ENCODE measurements at places on chromosomes 13 and 19. TPM values are rescaled to one million over a fixed set of nuclear protein-coding genes. Genes with fewer than 3 reads are reported as not detected.

GRCh38 chr19:29477831-29478577 is 47.8 kb upstream of the VSTM2B start:
- peaks cover 2% of the 10 kb centered on the region for H3K36me3 ChIP-seq
- H3K27me3 ChIP-seq: peaks cover 2% of the 10 kb centered on the region
- no peak for DNase-seq
- no peak overlapping the region for H3K4me3 ChIP-seq

ZNF441 gene
- 4.2 TPM for total RNA-seq

- H3K4me1 ChIP-seq: no peaks in the 10 kb centered on the region
- no peak overlapping the region for H3K4me3 ChIP-seq
- no peaks in the 10 kb centered on the region for H3K36me3 ChIP-seq
- no peak overlapping the region for H3K27ac ChIP-seq
- no peaks in the 10 kb centered on the region for H3K27me3 ChIP-seq
These were observed 210.0 kb upstream of the OBI1 start for GRCh38 chr13:78868991-78869390.

EXOSC5 gene
- total RNA-seq: 54.3 TPM

STOML3 gene
- total RNA-seq: not detected

DNA sequence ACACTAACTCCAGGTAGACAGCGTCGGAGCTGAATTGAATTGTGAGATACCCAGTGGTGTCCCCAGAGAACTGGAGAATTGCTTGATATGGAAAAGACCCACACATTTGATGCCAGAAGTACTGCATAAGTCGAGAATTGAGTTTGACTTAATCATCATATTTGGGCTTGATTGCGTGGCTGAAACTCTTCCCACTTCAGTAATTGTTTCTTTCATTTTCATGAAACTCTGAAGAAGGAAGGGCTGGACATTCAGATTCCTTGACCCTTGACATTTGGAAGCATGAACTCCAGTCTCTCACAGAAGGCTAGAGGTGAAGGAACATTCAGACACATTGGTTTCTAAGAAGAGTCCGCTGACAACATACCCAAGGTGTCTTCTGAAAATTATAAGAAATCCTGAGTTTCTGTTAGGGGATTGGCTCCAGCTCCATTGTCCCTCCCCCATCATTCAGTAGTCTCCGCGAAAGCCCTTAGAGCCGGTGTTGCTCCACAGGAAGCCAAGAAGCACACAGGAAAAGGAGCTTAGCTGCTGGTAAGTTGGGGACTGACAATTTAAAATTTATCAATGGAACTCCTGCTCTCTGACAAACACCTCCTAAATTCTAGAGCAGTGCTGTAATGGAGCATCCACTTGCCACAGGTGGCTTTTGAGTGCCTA is at the start of gene FPR2:
FPR2 (plus strand) TSS at position 484 of the 660 bp plus-strand sequence. CDS start 7,479 bp downstream, outside the sequence.
- H3K36me3 ChIP-seq: no peaks in the 10 kb centered on the region
- no peaks in the 10 kb centered on the region for H3K27me3 ChIP-seq
- DNase-seq: no peak
- H3K4me3 ChIP-seq: no peak within 1 kb of the TSS
- peaks cover 1% of the 10 kb centered on the region for H3K4me1 ChIP-seq
- no peak within 1 kb of the TSS for H3K27ac ChIP-seq

GNG8 gene
- 21.4 TPM for total RNA-seq

EPS8L1 gene
- total RNA-seq: 4.9 TPM

DNA sequence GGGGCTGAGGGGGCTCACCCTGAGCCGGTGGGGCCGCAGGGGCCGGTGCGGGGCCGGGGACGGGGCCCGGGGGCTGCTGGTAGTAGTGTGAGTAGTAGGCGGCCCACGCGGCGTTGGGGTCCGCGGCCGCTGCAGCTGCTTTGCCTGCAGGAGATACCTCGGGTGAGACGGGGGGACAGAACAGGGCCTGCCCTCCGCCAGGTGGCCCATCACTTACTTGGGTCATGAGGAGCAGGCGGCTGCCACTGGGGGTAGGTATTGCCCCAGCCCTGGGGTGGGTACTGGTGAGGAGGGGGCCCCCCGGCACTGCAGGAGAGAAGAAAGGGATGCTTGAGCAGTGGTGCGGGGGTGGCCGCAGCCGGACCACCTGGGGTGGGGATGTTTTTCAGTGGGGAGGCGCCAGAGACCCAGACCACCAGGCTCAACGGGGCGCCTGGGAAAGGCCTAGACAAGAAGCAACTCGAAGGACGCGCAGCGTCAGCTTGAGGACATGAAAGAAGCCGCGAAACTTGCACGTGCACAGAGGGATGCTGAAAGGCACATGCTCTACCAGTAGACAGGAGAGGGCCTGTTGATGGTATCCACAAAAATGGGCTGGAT is 8.9 kb downstream of the KHSRP start:
- DNase-seq: no peak
- H3K4me3 ChIP-seq: no peak overlapping the region
- H3K36me3 ChIP-seq: peaks cover 60% of the 10 kb centered on the region
- H3K27me3 ChIP-seq: no peaks in the 10 kb centered on the region
- H3K4me1 ChIP-seq: no peaks in the 10 kb centered on the region

MYH14 gene
- total RNA-seq: not detected

- no peak for DNase-seq
- no peaks in the 10 kb centered on the region for H3K27me3 ChIP-seq
- no peaks in the 10 kb centered on the region for H3K36me3 ChIP-seq
- no peak overlapping the region for H3K27ac ChIP-seq
- H3K4me1 ChIP-seq: no peaks in the 10 kb centered on the region
- no peak overlapping the region for H3K4me3 ChIP-seq
These were observed 17.5 kb downstream of the MCF2L start for GRCh38 chr13:112986470-112986869.

DNA sequence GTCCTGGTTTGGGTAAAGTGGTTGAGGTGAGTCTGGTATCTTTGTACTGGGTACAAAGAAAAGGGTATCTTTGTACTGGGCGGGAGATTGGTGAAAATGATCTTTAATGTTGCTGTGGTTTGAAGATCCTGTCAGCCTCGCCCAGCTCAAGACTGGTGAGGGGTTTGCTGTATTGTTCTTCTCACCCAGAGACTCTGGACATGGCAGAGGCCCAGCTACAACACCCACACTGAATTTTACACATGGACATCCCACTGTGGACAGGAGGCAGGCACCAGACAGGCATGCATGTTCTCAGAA is 42.8 kb downstream of the TPT1 start:
- H3K4me1 ChIP-seq: peaks cover 25% of the 10 kb centered on the region
- no peak overlapping the region for H3K4me3 ChIP-seq
- DNase-seq: no peak
- peaks cover 7% of the 10 kb centered on the region for H3K27me3 ChIP-seq
- H3K36me3 ChIP-seq: peaks cover 3% of the 10 kb centered on the region

- H3K27me3 ChIP-seq: no peaks in the 10 kb centered on the region
- no peaks in the 10 kb centered on the region for H3K4me1 ChIP-seq
- no peaks in the 10 kb centered on the region for H3K36me3 ChIP-seq
- no peak overlapping the region for H3K4me3 ChIP-seq
- DNase-seq: no peak
These were observed 245.3 kb upstream of the HTR2A start for GRCh38 chr13:47142105-47142504.

ICAM4 gene
- 1.4 TPM for total RNA-seq

DNA sequence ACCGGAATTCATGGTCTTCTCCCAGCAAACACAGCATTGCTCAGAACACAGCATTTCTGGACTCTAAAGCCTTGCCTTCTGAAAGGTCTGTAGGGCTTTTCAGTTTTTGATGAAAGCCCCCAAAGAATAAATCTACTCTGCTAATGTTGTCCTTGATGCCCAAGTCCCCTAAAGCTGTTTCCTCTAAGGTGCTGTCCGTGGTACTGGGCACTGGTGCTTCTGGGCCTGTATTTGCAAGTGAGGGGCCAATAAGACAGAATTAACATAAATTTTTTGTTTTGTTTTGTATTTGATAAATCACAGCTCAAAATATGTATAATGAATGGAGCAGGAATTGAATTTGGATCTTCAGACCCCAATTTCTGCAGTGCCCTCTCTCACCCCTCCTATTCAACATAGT is 12.1 kb upstream of the LGALS13 start:
- no peak overlapping the region for H3K27ac ChIP-seq
- no peaks in the 10 kb centered on the region for H3K27me3 ChIP-seq
- DNase-seq: no peak
- no peaks in the 10 kb centered on the region for H3K4me1 ChIP-seq
- H3K36me3 ChIP-seq: no peaks in the 10 kb centered on the region

GRCh38 chr19:29586401-29586800 is 19.7 kb upstream of the POP4 start:
- no peak for DNase-seq
- H3K36me3 ChIP-seq: peaks cover 3% of the 10 kb centered on the region
- no peak overlapping the region for H3K4me3 ChIP-seq

- H3K4me3 ChIP-seq: no peak overlapping the region
- H3K27me3 ChIP-seq: no peaks in the 10 kb centered on the region
- H3K4me1 ChIP-seq: no peaks in the 10 kb centered on the region
- H3K36me3 ChIP-seq: peaks cover 5% of the 10 kb centered on the region
- no peak for DNase-seq
These were observed 77.7 kb downstream of the ZNF726 start for GRCh38 chr19:23992348-23992747.

- H3K4me3 ChIP-seq: peak overlapping the region; percentile 88
- H3K4me1 ChIP-seq: peaks cover 11% of the 10 kb centered on the region
- peak; percentile 63 for DNase-seq
- peaks cover 19% of the 10 kb centered on the region for H3K36me3 ChIP-seq
These were observed 21.3 kb downstream of the HCN2 start for GRCh38 chr19:610801-611480.

- peaks cover 1% of the 10 kb centered on the region for H3K27me3 ChIP-seq
- peak; percentile 58 for DNase-seq
- H3K4me3 ChIP-seq: peak overlapping the region; percentile 88
- H3K4me1 ChIP-seq: peaks cover 67% of the 10 kb centered on the region
- peaks cover 51% of the 10 kb centered on the region for H3K36me3 ChIP-seq
These were observed 11.1 kb downstream of the PDE4A start for GRCh38 chr19:10431254-10431942.

DNA sequence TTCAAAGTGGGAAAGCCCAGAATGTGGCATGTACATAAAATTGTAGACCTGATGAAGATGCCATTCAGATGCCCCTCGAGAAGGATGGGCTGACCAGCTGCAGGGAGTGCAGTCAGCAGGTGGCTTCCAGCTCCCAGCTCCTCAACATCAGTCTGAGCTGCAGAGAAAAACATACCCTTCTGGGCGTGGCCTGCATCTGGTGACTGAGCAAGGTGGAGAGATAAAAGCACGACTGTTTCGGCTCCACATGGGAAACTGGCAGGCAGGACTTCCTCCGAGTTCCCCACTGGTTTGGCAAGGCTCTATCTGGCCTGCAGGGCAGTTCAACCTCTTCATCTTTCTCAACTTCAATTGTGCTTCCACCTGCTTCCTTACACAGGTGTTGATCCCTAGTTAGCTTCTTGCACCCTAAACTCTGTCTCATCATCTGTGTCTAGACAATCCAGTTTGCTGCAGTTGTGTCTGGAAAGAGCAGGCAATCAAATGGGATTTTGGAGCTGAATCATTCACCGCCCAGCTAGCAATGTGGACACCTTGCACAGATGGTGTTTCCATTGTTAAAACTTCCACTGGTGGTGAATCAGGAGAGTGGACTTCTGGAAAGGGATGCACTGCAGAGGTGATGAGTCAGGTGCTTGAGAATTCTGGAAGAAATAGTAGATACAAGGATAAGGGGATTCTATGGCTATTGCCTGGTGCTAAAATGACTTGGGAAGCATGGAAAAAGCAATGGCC is 56.8 kb downstream of the POLR1D start:
- H3K4me1 ChIP-seq: no peaks in the 10 kb centered on the region
- no peak overlapping the region for H3K4me3 ChIP-seq
- no peaks in the 10 kb centered on the region for H3K36me3 ChIP-seq

NLRP5 gene
- total RNA-seq: not detected

PABPC3 gene
- total RNA-seq: 0.39 TPM

PRODH2 gene
- total RNA-seq: not detected

DNA sequence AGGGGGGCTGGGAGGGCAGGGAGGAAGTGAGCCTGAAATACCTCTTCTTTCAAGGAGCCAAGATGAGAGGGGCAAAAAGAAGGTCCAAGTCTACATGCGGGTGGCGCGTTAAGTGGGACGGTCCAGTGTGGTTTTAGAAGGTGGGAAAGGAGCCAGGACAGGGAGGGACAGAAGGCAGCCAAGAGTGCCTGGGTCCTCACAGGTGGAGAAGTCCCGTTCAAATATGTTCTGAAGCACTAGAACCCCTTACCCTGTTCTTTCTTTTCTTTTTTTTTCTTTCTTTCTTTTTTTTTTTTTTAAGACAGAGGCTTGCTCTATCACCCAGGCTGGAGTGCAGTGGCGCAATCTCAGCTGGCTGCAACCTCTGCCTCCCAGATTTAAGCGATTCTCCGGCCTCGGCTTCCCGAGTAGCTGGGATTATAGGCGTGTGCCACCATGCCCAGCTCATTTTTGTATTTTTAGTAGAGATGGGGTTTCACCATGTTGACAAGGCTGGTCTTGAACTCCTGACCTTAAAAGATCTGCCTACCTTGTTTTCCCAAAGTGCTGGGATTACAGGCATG is 7.4 kb downstream of the CAMSAP3 start:
- no peak overlapping the region for H3K4me3 ChIP-seq
- H3K27ac ChIP-seq: no peak overlapping the region
- H3K4me1 ChIP-seq: no peaks in the 10 kb centered on the region
- no peaks in the 10 kb centered on the region for H3K36me3 ChIP-seq

- H3K27ac ChIP-seq: peak overlapping the region; percentile 85
- no peaks in the 10 kb centered on the region for H3K27me3 ChIP-seq
- peaks cover 33% of the 10 kb centered on the region for H3K4me1 ChIP-seq
- DNase-seq: no peak
- H3K4me3 ChIP-seq: peak overlapping the region; percentile 92
- H3K36me3 ChIP-seq: peaks cover 3% of the 10 kb centered on the region
These were observed 504 bp upstream of the VWA8 start for GRCh38 chr13:41961466-41961760.

GRCh38 chr13:48297131-48297786 is 6.3 kb upstream of the RB1 start:
- peaks cover 5% of the 10 kb centered on the region for H3K36me3 ChIP-seq
- H3K4me1 ChIP-seq: peaks cover 18% of the 10 kb centered on the region
- H3K4me3 ChIP-seq: no peak overlapping the region
- DNase-seq: no peak
- no peak overlapping the region for H3K27ac ChIP-seq

- no peak for DNase-seq
- H3K27me3 ChIP-seq: peaks cover 46% of the 10 kb centered on the region
- H3K4me3 ChIP-seq: no peak overlapping the region
- H3K4me1 ChIP-seq: peaks cover 11% of the 10 kb centered on the region
These were observed 3.0 kb downstream of the DZIP1 start for GRCh38 chr13:95641291-95642027.

LIM2 gene
- total RNA-seq: not detected

- no peak for DNase-seq
- peak overlapping the region; percentile 68 for H3K27ac ChIP-seq
- no peak overlapping the region for H3K4me3 ChIP-seq
- H3K36me3 ChIP-seq: peaks cover 34% of the 10 kb centered on the region
- no peaks in the 10 kb centered on the region for H3K27me3 ChIP-seq
These were observed 8.4 kb downstream of the CLASRP start for GRCh38 chr19:45047188-45047797.

GRCh38 chr19:35578707-35579106 is 7.3 kb upstream of the PMIS2 start:
- no peak overlapping the region for H3K27ac ChIP-seq
- peaks cover 8% of the 10 kb centered on the region for H3K36me3 ChIP-seq
- H3K4me3 ChIP-seq: no peak overlapping the region
- no peaks in the 10 kb centered on the region for H3K4me1 ChIP-seq
- no peak for DNase-seq
- peaks cover 3% of the 10 kb centered on the region for H3K27me3 ChIP-seq

PTBP1 gene
- 739 TPM for total RNA-seq

GRCh38 chr13:23750383-23751121 is 138.6 kb downstream of the MIPEP start:
- H3K4me1 ChIP-seq: peaks cover 41% of the 10 kb centered on the region
- no peak overlapping the region for H3K4me3 ChIP-seq
- H3K27me3 ChIP-seq: peaks cover 11% of the 10 kb centered on the region
- H3K27ac ChIP-seq: peak overlapping the region; percentile 45
- DNase-seq: no peak

GRCh38 chr19:4449639-4450028 is 8.0 kb downstream of the UBXN6 start:
- no peaks in the 10 kb centered on the region for H3K27me3 ChIP-seq
- no peak overlapping the region for H3K27ac ChIP-seq
- no peaks in the 10 kb centered on the region for H3K4me1 ChIP-seq
- H3K36me3 ChIP-seq: peaks cover 31% of the 10 kb centered on the region

CRTC1 gene
- 7.0 TPM for total RNA-seq
